ENCODE measurements at places on chromosomes 3 and 15.
A peak's percentile ranks its signal among the peaks of the same experiment; 100 is the strongest.

- DNase-seq: no peak
These were observed 232.6 kb upstream of the CHRM5 start for GRCh38 chr15:33735637-33736247.

GRCh38 chr3:129794311-129795185 lies 99.0 kb downstream of the TMCC1 start:
- no peak for DNase-seq

GRCh38 chr3:9201955-9202354 lies 47.5 kb downstream of the SRGAP3 start:
- DNase-seq: no peak

GRCh38 chr3:72446218-72447058 lies 401.8 kb downstream of the SHQ1 start:
- peak; percentile 10 for DNase-seq

- DNase-seq: no peak
These were observed 137.5 kb upstream of the CCNL1 start for GRCh38 chr3:157297328-157297915.

- no peak for DNase-seq
These were observed 906.0 kb upstream of the ALCAM start for GRCh38 chr3:104460477-104461406.

Measured in stimulated activated CD8-positive, alpha-beta memory T cell treated with anti-CD3 and anti-CD28 coated beads, Interleukin-2, amount 100 ng/mL, for 1 hour (primary cell).